Endothelial cell of umbilical vein (primary cell): ENCODE measurements at places on chromosomes 16 and 17. TPM values are rescaled to one million over a fixed set of nuclear protein-coding genes. Genes with fewer than 3 reads are reported as not detected.
A peak's percentile ranks its signal among the peaks of the same experiment; 100 is the strongest.

DNA sequence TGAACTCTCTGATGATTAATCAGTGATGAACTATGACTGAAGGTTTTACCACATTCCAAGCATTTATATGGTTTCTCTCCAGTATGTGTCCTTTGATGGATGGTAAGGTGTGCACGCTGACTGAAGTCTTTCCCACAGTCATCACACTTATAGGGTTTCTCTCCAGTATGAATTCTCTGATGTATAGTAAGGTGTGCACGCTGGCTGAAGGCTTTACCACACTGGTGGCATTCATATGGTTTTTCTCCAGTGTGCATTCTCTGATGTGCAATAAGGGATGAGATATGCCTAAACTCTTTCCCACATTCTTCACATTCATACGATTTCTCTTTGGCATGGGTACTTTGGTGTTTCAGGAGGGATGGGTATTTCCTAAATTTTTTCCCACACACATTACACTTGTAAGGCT lies 16.4 kb downstream of the ZNF287 start:
- no peak for DNase-seq

DNA sequence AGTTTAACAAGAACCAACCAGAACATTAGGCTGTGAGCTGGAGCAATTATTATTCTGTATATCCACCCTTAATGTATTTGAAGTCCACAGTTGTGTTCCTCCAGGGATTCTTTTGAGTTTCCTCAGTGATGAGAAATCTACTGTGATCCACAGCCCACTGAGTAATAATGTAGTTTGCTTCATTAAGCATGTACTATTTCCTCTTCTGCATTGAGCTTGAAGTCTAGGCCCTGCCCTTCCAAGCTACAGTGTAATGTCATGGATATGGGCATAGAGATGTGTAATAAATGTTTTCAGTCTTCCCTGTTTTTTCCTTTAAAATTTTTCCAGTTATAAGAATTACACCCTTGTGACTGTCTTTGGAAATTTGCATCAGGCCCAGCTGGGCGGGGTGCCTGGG lies 36.4 kb upstream of the SLC12A3 start:
- no peak for DNase-seq

DNA sequence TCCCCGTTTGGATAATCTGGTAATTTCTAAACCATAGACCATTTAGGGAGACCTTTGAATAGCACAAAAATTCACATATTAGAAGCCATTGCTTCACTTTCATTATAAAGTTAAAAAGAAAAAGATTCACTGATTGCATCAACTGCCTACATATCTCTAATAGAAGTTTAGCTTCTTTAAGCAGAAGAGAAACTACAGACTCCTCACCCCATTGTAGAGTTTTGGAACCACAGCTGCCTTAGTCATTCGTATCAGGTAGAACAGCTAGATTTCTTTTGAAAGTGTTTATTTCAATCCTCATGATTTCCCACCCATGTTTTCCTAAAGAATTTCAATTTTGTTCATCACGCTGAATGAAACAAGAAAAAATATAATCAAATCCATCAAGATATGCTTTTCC lies 144.8 kb downstream of the CDH8 start:
- no peak for DNase-seq

GRCh38 chr17:64164596-64165285 lies 34.8 kb upstream of the ERN1 start:
- DNase-seq: no peak

GRCh38 chr16:22353191-22353919 lies 21.1 kb downstream of the CDR2 start:
- DNase-seq: peak; percentile 28

DNA sequence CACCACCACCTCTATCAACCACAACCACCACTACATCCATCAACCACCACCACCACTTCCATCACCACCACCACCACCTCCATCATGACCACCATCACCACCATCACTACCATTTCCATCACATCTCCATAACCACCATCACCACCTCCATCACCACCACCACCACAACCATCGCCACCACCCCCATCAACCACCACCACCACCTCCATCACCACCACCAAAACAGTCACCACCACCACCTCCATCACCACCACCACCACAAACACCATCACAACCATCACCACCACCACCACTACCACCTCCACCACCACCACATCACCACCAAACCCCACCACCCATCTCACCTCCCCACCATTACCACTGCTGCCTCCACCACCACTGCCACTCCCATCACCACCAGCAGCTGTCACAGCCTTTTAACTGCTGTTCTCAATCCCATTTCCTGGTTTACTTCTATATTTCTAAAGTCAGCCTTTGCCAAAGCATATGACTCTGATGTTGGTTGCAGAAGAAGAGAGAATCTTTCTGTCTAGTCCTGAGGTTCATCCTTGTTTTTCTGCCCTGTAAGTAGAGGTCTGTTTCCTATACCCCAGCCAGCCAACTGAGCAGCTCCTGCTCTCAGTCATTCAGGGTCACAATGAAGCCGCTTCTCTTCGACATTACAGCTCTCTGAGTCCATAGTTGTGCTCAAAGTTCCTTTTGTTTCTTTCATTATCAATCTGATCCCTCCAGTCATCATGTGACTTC lies 14.0 kb downstream of the MARCHF10 start:
- DNase-seq: no peak

GRCh38 chr17:80432961-80433550 lies 18.1 kb downstream of the ENDOV start:
- DNase-seq: no peak

- DNase-seq: no peak
Measured at GRCh38 chr16:65713181-65713808, 591.4 kb upstream of the CDH11 start.

DNA sequence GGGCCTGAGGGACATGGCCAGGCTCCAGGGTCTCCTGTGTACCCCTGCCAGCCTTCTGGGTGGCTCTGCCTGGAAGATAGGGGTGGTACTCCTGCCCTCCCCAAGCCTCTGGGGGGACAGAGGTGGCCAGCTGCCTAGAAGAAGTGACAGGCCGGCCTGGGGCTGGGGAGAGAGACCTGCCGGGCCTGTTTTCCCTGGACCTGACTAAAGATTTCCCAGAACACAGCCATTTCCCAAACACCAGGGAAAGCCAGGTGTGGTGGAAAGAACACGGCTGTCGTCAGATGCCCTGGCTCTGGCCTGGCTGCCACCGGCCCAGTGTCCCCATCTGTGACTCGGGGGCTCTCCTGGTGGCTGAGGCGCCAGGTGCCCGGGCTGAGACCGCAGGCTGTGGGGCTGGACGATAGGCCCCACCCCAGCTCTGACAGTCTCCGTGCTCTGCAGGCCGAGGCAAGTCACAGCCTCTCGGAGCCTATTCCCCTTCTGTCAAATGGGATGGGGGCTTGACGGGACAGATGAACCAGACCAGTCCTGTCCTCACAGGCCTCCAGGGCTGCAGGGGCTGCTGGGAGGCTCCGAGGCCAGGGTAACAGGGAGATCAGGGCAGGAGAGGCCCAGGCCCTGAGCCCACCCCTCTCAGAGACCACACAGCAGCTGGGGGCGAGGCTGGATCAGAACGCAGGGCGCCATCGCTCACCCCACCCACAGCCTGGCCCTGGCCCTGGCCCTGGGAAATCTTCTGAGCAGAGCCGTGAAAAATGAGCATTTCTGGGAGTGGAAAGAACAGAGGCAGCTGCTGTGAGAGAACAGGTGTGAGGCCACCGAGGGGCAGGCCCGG lies 33.1 kb downstream of the CTU2 start:
- DNase-seq: no peak

- DNase-seq: no peak
Measured at GRCh38 chr17:65181237-65182061, 44.3 kb downstream of the RGS9 start.

- DNase-seq: no peak
Measured at GRCh38 chr16:12600116-12600515, 203.6 kb downstream of the CPPED1 start.

- no peak for DNase-seq
Measured at GRCh38 chr16:75584108-75584507, 17.9 kb downstream of the GABARAPL2 start.

DNA sequence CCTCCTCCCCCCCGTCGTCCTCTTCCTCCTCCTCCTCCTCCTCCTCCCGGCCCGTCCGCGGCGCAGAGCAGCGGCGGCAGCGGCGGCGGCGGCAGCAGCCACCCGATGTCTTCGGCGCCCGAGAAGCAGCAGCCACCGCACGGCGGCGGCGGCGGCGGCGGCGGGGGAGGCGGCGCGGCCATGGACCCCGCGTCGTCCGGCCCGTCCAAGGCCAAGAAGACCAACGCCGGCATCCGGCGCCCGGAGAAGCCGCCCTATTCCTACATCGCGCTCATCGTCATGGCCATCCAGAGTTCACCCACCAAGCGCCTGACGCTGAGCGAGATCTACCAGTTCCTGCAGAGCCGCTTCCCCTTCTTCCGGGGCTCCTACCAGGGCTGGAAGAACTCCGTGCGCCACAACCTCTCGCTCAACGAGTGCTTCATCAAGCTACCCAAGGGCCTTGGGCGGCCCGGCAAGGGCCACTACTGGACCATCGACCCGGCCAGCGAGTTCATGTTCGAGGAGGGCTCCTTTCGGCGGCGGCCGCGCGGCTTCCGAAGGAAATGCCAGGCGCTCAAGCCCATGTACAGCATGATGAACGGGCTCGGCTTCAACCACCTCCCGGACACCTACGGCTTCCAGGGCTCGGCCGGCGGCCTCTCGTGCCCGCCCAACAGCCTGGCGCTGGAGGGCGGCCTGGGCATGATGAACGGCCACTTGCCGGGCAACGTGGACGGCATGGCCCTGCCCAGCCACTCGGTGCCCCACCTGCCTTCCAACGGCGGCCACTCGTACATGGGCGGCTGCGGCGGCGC lies at the start of gene FOXF1:
Gene FOXF1 (plus strand): TSS at position 63 of the 797 bp plus-strand sequence. CDS start 43 bp downstream, at position 106.
- peak; percentile 38 for DNase-seq

DNA sequence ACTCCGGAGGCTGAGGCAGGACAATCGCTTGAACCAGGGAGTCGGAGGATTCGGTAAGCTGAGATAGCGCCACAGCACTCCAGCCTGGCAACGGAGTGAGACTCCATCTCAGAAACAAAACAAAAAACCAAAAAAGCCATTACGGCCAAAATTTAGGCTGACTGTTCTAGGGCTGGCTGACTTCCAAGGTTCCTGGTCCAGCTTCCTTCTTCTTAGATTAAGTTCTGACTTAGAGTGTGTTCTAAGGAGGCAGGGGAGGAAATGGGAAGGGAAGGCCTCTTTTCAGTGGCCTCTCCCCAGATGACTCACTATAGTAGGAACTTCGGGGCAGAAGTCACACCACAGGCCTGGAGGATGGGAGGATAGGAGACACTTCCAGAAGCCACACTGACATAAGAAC lies 27.7 kb upstream of the CLEC18B start:
- peak; percentile 84 for DNase-seq

DNA sequence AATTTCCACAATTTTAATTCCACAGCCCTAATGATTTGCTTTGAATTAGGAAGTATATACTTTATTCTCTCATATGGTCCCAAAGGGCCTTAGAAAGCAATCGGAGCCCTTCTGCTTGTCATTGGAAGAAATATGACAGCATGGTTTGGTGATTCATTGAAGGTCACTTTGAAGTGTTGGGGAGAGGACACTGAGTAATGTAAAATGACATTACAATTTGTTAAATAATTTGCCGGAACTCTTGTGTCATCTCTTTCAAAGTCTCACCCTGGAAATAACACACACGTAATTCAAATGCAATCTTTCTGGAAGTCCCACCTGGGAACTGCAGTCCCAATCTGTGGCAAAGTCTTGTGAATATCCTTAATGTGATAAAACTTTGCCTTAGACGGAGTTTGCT lies 59.8 kb downstream of the BMERB1 start:
- DNase-seq: no peak

DNA sequence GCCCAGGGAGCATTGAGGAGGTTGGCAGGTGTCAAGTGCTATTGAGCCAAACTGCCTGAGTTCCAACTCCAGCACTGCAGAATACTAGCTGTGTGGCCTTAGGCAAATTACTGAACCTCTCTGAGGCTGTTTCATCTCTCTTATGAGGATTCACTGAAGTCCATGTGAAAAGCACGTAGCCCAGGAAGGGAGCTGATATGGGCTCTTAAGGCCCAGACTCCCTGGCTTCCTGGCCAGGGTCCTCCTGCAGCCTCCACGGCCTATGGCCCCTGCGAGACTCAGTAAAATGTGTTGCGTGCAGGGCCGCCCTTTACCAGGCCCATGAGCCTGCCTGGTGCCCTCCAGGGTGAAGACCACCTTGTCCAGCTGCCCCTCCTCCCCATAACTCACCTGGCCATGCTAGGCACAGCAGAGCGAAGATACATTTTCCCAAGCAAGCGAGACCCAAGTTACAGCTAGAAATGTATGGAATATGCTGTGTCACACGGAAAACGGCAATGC lies 133.7 kb upstream of the TNRC6C start:
- no peak for DNase-seq

- no peak for DNase-seq
Measured at GRCh38 chr17:38672788-38673706, 1.7 kb downstream of the EPOP start.

- DNase-seq: no peak
Measured at GRCh38 chr17:72121164-72122009, 567 bp downstream of the SOX9 start.

- no peak for DNase-seq
Measured at GRCh38 chr17:54945671-54946070, 22.8 kb downstream of the COX11 start.

DNA sequence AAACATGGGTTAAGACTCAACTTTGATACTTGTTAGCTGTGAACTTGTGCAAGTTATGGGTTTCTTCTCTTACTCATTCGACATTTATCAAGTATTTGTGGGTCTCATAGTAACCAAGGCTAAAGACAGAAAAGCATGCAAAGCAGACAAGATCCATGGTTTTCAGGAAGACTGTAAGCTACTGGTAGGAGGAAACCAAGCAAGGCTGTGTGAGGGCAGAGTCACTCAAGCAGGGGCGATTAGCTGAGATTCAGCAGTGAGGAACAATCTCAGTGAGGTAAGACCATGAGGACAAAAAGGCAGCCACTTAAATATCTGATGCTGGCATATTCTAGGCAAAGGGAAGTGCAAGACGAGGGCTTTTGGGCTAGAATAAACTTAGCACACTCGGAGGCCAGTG lies 29.5 kb downstream of the MBTD1 start:
- DNase-seq: no peak

DNA sequence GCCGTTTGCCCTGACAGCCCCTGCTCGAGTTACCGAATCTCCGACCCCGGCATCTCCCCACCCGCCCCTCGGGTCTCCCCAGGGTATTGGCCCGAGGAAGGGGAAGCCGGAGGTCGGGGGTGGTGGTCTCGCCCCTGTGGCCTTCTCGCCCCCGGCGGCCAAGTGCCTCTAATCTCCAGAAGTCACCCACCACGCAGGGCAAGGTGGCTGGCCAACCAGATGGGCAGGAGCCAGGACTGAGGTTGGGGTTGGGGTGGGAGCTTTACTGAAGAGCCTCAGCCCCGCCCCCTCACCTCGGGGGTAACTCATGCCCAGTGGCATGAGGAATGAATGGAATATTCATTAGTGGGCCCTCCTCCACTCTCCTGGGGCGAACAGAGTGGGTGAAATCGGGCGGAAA lies 637 bp downstream of the DHRS11 start:
- DNase-seq: peak; percentile 10

GRCh38 chr16:30041841-30042240 lies 10.8 kb upstream of the TLCD3B start:
- DNase-seq: peak; percentile 66

The CD300A gene
- not detected in 2 replicates for total RNA-seq

The SECTM1 gene
- total RNA-seq: 0.46 and 1.9 TPM in 2 replicates

The ZNF174 gene
- total RNA-seq: 7.4 and 9.1 TPM in 2 replicates

The EVI2B gene
- 1.7 and 2.3 TPM in 2 replicates for total RNA-seq

The TNFRSF17 gene
- total RNA-seq: not detected in 2 replicates

The ZNF689 gene
- total RNA-seq: 6.8 and 8.4 TPM in 2 replicates

The CETP gene
- 2.8 and 3.3 TPM in 2 replicates for total RNA-seq

The GALNS gene
- 32.5 and 40.2 TPM in 2 replicates for total RNA-seq
